ENCODE measurements at places on chromosomes 3 and 15.

DNA sequence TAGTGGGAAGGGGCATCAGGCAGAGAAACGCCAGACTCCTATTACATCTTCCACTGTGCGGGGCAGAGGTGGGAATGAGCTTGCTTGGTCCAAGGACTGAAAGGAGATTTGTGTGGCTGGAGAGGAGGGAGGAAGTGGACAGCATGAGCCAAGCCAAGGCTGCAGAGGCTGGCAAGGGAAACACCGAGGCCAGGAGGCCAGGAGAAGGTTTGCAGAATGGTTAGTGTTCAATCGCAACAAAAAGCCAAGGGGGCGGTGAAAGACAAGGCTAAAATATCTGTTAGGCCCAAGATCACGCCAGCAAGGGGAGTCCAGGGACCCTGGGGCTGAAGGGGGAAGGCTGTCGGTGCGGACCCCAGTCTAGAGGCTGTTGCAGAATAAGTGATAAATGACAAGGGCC, 75.8 kb downstream of the CPN2 start:
- no peak for DNase-seq

DNA sequence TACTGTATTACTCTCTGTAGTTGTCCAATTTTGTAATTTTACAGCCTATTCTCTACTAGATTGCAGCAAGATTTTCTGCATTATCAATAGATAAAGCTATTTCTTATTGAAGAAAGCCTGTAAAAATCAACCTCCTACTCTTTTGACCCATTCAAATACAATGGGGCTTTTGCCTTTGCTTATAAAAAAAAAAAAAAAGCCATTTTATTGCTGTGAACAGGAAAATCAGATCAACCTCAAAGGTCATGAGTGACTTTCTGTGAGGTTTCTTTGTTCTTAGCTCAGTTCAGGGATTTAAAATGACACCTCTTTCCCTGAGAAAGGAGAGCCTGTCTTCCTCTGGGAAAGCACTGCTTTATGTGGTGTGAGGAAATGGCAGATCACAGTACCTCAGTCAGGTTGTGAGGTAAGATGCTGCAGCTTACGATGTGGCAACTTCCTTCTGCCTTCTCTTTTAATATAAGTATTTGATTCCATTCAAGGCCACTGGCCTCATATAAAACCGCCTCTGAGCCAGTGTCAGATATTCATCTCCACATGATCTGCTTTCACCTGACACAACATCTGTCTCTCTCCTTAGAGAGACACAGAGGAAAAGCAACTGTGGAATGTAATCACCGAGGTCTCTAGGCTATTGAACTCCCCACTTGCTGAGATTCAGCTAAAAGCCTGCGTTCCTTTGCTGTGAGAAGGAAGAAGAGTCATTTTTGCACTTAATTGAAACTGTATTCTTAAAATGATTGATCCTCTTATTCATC, 161.5 kb upstream of the MB21D2 start:
- no peak for DNase-seq

- DNase-seq, result no peak
Observed at GRCh38 chr15:40933517-40933902, 4.4 kb downstream of the DLL4 start.

DNA sequence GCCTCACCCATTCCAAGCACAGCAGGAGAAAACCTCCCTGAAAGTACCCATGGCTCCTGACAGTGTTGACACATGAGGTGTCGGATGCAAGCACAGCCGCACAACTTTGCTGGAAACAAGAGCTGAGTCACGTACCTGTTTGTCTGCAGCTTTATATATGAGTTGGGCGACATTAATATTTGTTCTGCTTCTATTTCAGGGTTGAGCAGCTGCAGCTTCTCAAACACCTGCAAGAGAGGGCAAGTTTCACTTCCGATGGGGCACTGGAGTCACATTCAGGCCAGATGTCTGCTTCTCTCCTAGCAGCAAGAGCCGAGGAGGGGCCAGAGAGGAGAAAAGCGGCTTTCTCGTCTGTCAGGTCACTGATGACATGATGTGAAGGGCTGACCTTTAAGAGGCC, 88.0 kb downstream of the NUP210 start:
- no peak for DNase-seq

- DNase-seq, result no peak
Observed at GRCh38 chr3:116863270-116863770, 153.7 kb downstream of the TUSC7 start.

DNA sequence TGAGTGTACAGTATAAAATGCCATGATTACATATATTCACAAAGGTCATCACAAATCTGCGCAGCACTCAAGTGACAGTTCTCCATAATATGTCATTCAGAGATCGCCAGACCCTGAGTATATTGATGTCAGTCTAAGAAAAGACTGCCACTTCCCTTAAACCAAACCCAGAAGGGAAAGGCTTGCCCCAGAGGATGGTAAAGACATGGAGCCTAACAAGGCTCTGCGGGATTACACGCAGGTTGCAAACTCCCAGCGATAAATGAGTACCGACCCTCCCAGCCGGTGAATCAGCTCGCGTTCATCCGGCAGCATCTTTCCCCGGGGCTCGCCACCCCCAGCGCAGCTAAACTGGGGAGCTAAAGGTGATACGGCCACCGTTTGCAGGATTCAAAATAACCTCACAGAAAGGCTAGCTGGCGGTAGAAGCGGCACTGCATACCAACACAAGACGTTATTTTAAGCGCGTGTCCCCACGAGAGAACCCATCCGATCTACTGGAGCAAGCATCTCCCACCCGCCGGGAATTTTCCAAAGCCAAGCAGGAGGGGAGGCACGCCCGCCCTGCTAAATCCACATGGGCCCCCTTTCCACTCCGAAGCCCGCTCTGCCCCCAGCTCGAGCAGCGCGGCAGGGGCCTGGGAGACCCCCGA, 643 bp downstream of the MYO5A start:
- DNase-seq, result peak; percentile 34

DNA sequence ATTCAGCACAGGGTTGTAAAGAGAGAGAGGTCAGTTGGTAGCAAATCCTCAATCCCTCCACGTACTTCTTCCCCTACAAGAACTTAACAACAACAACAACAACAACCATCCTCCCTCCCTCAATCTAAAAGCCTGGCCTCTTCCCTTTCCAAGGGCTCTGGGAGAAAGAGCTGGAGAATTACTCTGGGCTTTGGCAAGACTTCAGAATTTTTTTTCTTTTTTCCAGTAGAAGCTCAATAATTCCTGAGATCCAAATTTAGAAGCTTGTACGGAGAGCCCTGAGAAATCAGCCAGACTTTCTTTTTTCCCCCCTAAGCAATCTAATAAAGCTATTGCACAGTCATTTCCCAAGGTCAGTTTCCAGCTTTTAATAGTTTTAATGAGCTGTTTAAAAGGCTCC, 95.8 kb upstream of the CACNA2D3 start:
- no peak for DNase-seq

- DNase-seq, result no peak
Observed at GRCh38 chr3:186997061-186997460, 66.7 kb downstream of the ST6GAL1 start.

DNA sequence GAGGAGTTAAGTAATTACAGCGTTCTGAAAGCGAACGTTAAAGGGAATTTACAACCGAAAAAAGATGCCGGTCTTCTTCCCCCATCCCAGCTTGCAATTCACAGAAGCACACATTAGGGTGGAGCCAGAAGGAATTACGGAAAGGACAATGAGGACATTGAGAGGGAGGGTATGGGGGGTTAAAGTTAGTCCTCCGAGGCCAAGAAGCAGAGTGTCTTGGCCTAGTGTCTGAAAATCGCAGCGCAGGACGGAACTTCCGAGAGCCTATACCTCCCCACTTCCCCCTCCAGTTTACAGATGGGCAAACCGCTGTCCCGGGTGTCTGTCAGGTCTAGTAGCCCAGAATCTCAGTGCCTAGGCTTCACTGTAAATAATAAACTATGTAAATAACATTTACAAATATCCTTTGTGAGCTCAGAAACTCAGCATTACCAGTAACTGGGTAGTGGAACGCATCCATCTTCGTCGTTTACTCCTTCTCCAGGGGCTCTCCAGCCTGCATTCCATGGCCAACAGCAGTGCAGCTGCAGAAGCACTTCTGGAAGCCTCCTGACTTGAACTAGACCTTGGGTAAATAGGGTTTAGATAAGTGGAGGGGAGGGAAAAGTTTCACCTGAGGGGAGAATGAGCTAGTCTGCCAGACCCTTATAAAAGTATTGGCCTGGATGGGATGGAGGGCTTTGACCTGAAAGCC, 922 bp downstream of the ADPRH start:
- no peak for DNase-seq

DNA sequence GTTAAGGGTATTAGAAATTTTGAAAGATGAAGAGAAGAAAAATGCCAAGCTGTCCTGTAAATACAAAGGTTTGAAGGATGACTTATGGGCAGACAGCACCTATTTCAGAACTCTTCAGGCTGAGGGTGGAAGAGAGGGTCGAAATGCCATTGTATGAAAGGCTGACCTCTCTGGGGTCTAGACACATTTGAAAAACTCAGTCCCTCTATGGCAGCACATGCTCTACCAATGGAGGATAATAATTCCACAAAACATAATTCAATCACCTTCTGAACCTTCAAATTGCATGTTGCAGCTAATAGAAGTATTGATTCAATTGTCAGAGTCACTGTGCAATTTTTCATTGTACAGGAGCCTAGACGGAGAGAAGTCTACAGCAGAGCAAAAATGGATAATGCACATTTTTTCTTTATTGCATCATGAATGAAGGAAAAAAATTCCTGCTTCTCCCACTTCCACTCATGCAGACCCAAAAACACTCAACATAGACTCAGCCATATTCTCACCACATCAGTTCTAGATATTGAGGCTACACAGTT, 569.1 kb downstream of the TBL1XR1 start:
- DNase-seq, result no peak

- DNase-seq, result no peak
Observed at GRCh38 chr3:143716731-143717130, 131.5 kb downstream of the SLC9A9 start.

DNA sequence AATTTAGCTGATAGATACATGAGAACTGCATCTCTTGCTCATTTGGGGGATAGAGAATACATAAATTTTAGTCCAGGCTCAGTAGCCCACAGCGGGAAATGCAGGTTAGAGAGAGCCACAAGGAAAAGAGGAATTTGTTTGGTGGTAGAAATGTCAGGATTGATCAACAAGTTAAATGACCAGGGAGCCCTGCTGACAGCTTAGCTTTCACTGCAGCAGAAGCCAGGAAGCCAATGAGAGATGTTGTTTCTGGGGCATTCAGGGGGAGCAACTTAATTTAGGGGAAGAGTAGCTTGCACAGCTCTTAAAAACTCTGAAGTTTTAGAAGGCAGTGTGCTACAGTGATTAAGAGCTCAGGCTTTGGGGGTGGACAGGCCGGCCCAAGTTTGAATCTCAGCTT, 22.7 kb downstream of the ARHGEF26 start:
- no peak for DNase-seq

DNA sequence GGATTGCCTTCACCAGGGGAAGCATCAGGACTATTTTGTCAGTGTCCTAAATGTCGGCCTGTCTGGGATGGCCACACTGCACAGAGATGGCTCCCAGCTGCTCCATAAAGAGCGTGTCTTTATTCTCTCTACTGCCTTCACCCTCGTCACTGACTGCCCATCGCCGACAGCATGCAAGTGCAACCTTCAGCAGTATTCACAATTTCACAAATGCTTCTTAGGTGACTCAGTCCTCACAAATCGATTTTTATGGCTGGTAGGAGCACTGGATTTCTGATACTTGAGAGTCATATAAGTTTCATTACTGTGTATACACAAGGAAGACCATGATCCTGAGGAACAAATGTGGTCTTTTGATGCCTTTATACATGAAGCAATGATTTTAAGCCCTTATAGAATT, 1.1 kb upstream of the SSUH2 start:
- no peak for DNase-seq

- DNase-seq, result no peak
Observed at GRCh38 chr3:37493485-37494080, 319.2 kb upstream of the LRRFIP2 start.

DNA sequence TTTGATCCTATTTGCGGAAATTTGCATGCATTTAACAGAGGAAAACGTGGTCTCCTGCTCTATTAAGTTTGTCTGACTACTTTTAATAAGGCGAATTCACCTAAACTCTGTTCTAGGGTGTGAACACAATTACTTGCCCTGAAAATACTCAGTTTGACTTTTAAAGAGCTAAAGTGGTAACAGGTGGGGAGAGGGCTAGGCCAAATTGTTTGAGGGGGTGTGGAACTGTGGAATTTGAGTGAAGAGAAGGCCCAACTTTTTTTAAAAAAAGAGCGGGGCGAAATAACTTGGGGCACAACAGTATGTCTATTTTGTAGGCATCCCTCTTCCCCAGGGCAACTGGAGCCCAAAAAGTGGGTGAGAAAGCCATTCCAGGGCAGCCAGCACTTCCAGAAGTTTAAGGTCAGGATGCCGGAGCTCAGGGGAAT, 580 bp upstream of the FXR1 start:
- DNase-seq, result no peak

DNA sequence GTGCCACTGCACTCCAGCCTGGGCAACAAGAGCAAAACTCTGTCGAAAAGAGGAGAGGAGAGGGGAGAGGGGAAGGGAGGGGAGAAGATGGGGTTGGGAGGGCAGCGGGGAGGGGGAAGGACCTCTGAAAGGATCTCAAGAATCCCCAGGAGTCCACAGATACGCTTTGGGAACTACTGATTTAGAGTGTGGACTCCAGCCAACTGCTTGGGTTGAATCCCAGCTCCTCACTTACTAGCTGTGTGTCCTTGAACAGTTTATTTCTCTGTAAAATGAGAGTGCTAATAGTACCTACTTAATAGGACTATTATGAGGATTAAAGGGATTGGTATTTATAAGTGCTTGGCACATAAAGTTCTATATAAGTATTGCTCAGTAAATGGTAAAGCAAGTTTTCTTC, 45.0 kb upstream of the FAH start:
- no peak for DNase-seq

DNA sequence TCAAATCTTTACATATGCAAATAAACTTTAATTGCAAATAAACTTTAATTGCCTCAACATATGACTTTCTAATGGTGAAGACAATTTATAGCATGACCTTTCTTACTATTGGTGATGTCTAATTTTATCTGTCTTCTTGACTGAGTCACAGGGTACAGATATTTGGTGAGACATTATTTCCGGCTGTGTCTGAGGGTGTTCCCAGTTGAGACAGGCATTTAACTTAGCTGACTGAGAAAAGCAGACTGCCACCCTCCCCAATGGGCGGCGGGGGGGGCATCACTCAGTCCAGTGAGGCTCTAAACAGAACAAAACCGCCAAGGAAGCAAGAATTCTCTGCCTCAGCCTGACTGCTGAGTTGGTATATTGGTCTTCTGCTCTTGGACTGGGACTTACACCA, 160.0 kb downstream of the TBL1XR1 start:
- no peak for DNase-seq

- DNase-seq, result peak; percentile 78
Observed at GRCh38 chr15:72685925-72686794, at the start of the genes BBS4 and HIGD2B. Gene BBS4, plus strand, starts transcription at chr15:72686207. Its CDS starts 21 bp downstream, at chr15:72686228. Gene HIGD2B, minus strand, starts transcription at chr15:72686182. Its CDS starts 9,808 bp downstream, at chr15:72676374.

Measured in activated T-helper 9 cell treated with anti-CD3 and anti-CD28 coated beads, Interleukin-2, amount 50 U/mL, for 16 hours (primary cell).